ENCODE measurements at places on chromosomes 7 and 10. TPM values are rescaled to one million over a fixed set of nuclear protein-coding genes. Genes with fewer than 3 reads are reported as not detected.

CC2D2B gene
- total RNA-seq, result not detected

PRSS1 gene
- total RNA-seq, result not detected

- no peaks in the 10 kb centered on the region for H3K27me3 ChIP-seq
- DNase-seq, result no peak
- H3K4me1 ChIP-seq, result peaks cover 24% of the 10 kb centered on the region
- no peak overlapping the region for H3K4me3 ChIP-seq
- H3K36me3 ChIP-seq, result no peaks in the 10 kb centered on the region
- H3K27ac ChIP-seq, result no peak overlapping the region
These were observed 43.9 kb downstream of the CUX1 start for GRCh38 chr7:101861218-101861775.

MYL10 gene
- total RNA-seq, result not detected

DNA sequence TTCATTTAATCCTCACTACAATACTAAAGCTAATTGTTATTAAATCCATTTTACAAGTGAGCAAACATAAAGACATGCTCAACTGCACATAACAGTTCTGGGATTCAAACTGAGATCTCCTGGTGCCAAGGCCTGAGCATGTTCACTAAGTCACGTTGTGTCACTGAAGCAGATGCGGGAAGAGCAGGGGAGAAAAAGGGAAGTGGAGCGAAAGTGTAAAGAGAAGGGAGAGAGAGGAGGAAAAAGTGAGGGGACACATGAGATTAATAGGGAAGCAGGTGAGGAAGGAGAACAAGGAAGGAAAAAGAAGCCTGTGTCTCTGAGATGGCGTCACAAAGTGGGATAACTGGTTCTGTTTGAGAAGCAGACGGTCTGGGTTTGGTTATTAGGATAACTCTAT, 38.9 kb upstream of the KAT6B start:
- no peak overlapping the region for H3K27ac ChIP-seq
- no peaks in the 10 kb centered on the region for H3K27me3 ChIP-seq
- DNase-seq, result no peak

DNA sequence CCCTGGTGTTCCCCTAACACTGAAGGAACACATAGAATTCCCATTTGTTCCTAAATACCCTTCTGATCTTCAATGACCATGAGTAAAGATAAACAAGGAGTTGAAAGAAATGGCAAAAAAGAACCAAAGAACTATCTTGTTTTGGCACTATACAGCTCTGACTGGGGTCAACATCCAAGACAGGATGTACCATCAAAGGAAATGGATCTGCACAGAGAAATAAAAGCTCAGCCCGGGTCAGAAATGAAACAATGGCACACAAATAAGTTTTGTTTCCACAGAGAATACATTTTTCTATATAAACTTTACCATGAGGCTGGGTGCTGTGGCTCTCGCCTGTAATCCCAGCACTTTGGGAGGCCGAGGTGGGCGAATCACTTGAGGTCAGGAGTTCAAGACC, 18.0 kb upstream of the USP54 start:
- no peaks in the 10 kb centered on the region for H3K36me3 ChIP-seq
- H3K4me1 ChIP-seq, result no peaks in the 10 kb centered on the region
- DNase-seq, result no peak
- H3K4me3 ChIP-seq, result no peak overlapping the region
- no peaks in the 10 kb centered on the region for H3K27me3 ChIP-seq
- H3K27ac ChIP-seq, result no peak overlapping the region

- peaks cover 10% of the 10 kb centered on the region for H3K36me3 ChIP-seq
- peak; percentile 41 for DNase-seq
- no peaks in the 10 kb centered on the region for H3K27me3 ChIP-seq
- H3K4me3 ChIP-seq, result no peak overlapping the region
These were observed 94.8 kb downstream of the CHN2 start for GRCh38 chr7:29289156-29290021.

- H3K4me3 ChIP-seq, result no peak overlapping the region
- H3K4me1 ChIP-seq, result no peaks in the 10 kb centered on the region
- no peak overlapping the region for H3K27ac ChIP-seq
- H3K36me3 ChIP-seq, result no peaks in the 10 kb centered on the region
- no peak for DNase-seq
- H3K27me3 ChIP-seq, result no peaks in the 10 kb centered on the region
These were observed 73.8 kb upstream of the GTF2IRD1 start for GRCh38 chr7:74379938-74380337.

OGDHL gene
- 0.22 TPM for total RNA-seq

Measured in MCF 10A (cell line).